ENCODE measurements at places on chromosomes 1 and 21.

GRCh38 chr1:207397525-207397926 lies 56.6 kb upstream of the CR2 start:
- no peak for DNase-seq

GRCh38 chr1:41784531-41785274 lies 134.0 kb downstream of the HIVEP3 start:
- DNase-seq: no peak

DNA sequence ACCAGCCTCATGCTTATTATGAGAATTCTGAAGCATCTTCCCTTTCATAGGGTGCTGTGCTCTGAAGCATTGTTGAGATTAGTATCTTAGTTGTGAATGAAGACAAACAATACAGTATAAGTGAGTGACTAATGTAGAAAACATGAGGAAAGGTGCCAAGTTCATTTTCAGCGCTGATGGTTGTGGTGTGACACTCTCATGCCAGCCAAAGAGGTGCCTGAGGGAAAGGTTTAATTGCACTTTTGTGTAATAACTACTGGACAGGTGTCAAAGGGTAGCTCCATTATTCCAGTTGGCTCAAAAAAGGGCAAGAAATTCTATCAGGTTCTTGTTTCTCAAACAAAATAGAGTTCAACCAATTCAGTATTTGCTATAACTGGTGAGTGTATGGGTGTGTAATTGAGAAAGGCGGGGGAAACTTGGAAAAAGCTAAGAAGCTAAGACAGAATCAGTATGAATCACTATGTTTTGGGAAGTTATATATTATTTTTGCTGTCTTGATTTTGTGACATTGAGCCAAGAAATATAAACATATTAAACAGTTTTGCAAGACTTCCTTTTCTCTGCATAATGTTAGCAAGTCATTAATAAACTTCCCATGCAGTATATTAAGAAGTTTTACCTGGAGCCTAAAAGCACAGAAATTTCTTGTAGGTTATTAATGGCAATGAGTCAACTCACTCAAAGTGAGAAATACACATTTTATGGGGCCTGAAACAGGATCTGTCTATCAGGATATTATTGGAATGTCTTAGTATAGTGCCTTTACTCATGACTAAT lies 31.8 kb downstream of the KCNK2 start:
- DNase-seq: peak; percentile 47

- DNase-seq: no peak
Observed at GRCh38 chr1:23263380-23263887, 46.1 kb upstream of the HTR1D start.

- DNase-seq: no peak
Observed at GRCh38 chr1:5769146-5769545, 223.1 kb downstream of the NPHP4 start.

DNA sequence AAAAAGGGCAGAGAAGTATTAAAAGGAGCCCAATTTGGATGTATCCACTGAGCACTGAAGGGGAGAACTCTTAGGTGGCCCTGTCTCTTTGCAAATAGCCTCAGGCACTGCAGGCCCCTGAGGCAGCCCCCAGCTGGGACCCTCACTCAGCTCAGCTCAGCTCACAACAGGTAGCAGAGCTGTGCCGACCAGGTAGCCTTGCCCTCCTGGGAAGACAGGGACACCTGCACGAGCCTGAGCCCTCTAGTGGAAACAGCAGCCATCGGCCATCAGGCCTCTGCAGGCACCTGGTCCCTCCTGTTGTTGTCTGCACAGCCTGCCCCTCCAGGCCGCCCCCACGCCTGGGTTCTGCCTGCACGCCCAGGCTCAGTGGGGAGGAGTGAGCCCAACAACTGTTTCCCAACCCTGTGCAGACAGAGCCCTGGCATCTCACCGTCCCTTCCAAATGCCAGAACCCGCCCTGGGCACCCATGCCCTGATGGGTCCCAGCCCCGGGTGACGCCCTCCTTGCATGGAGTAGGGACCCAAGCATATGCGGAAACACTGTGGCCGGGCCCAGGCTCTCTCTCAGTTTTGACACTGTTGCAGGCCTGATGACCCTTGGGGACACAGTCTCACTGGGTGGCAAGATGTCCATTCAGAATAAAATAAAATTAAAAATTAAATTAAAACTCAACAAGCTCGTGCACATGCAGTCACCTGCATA lies 60.0 kb upstream of the AJAP1 start:
- no peak for DNase-seq

GRCh38 chr1:12549460-12550349 lies 68.3 kb downstream of the DHRS3 start:
- peak; percentile 91 for DNase-seq

DNA sequence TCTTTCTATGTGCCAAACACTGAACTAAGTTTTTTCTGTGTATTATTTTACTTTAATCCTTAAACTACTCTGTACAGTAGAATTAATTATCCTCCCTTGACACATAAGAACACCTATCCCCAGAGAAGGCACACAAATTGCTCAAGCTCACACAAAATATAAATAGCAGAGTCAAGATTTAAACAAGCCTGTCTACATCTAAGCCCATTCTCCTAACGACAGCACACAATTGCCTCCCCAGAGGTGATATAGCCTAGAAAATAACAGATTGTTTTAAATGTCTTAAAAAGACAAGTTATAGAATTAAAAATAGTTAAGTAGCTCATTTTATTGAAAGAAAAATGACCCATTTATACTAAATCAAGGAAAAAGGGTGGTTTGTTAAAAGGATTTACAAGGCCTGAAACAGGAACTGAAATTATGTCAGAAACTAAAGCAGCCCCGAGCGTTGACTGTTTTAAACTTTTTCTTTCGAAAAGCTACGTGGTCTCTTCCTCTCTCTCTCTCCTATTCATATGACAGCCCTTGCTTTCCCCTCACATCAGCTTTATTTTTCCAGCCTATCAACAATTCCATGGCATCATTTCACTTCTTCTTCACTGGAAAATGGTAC lies 30.5 kb downstream of the TNFSF18 start:
- no peak for DNase-seq

DNA sequence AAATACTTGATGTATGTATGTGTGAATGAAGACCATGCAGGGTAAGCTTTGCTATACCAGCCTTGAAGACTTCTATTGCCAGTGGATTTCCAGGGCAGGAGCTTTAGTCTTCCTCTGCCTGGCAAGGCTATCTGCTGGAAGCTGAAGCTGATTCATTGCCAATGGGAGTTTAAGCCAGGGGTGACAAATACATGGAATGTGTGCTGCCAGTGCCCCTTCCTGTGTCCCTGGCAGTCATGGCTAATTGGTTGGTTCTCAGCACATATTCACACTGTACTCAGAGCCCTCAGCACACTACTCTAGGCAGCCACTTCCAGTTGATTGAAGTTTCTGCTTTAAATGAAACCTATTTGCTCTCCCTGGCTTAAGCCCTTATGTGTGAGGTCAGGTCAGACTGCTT lies 1.5 kb downstream of the ZSCAN20 start:
- no peak for DNase-seq

DNA sequence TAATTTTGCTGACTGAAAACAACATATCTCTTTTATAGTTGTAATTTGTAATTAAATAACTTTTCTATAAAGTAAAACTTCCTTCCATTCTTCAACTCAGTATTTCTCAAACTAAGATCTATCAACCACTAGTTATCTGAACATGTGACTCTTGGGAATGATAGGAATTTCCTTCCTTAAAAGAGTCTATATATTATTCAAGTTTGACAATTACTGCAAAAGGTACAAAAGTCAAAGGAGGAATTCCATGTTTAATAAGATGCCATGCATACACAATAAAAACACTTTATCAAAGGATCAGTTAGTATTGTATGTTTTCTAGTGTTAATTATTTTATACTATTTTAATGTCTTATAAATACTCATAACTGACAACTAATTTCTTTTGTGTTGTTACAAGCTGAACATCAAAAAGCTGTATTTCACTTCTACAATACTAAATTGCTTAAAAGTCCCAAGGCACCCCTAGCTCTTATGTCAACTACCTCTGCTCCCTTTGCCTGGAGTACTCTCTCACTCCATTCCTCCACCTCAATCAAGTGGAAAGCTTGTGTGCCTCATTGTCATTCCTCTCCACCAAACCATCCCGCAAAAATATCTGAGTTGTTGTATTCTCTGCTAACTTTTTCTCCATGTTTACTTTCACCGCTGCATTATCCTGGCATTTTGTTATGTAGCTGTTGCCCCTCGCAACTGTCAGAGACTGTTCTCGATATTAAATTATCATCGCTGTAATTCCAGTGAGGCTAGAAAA lies 67.9 kb downstream of the SLC44A5 start:
- no peak for DNase-seq

GRCh38 chr1:172776071-172776470 lies 117.2 kb downstream of the FASLG start:
- no peak for DNase-seq

DNA sequence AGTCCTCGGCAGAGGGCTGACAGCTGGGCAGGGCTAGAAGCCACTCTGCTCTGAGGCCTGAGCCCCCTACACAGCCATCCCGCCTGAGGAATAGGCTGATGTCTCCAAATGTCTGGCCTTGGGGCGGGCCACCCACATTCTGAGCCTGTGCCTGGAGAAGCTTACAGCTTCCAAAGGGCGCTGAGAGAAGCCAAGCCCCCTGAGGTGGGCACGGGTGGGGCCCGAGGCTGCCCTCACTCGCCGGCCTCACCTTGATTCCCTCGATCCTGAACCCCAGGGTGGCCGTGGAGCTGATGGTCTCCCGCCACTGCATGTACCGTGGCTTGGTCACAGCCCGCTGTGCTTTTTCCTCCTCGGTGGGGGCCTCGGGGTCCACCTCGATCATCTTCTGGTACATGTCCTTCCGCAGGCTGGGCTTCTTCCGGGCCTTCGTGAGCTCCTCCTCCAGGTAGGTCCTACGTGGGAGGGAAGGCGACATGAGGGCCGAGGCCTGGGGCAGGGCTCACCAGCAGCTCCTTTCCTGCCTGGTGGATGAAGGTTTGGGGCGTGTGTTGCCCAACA lies 93.2 kb downstream of the STUM start:
- no peak for DNase-seq

DNA sequence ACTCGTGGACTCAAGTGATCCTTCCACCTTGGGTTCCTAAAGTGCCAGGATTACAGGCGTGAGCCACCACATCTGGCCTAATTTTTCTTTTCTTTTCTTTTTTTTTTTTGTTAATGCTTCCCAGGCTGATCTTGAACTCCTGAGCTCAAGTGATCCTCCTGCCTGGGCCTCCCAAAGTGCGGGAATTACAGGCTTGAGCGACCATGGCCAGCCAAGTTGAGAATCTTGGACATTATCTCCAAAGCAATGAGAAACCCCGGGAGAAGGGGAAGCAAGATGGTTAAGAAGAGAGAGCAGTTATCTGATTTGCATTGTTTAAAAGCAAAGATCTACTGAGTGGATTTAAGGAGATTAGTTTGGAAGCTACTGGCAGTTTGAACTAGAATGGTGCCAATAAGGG lies 9.1 kb downstream of the HIPK1 start:
- DNase-seq: no peak

DNA sequence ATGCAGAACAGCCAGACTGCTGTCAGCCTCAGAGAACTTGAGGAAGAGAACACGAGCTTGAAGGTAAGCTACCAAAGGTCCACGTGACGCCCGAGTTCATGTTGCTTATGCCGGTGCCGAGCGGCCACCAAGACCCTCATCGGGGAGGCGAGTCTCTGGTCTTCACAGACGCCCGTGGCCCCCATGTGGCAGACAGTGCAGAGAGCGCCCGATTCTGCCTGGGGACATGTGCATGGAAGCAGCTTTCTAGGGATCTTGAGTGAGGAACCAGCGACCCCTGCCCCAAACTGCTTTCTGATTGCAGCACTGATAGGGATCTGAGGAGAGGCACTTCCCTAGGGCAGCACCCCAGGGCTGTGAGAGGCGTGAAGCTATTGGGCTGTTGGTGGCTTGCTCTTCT lies 56.3 kb upstream of the DIP2A start:
- no peak for DNase-seq

- DNase-seq: no peak
Observed at GRCh38 chr1:3336641-3337630, 117.5 kb upstream of the ARHGEF16 start.

- DNase-seq: peak; percentile 77
Observed at GRCh38 chr1:8096105-8097011, 70.2 kb upstream of the ERRFI1 start.

DNA sequence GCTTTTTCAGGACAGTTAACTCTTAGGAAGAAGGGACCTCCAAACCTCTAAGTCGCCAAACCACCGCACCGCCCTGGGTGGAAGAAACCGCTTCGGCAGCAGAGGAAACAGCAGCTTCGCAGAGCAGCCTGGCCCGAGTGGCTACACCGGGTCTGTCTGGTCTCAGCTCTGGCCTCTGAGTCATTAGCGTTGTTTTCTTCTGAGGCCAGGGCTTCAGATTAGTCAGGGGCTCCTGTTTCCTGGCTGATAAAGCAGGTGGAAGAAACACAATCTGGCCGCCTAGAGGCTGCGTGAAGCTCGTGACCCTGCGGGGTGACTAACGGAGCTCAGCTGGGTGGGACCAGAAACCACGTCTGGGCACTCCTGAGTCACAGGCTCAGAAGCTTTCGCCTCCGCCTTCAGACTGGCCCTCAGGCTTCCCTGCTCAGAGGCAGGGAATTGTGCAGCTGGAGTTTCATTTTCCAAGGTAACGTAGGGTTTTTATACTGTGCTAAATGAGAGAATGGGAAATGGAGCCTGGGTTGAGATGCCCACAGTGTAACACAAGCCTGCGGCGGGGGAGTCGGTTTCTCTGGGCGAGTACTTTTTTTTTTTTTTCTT lies 44.9 kb downstream of the CHAF1B start:
- DNase-seq: peak; percentile 100
